Stimulated activated CD8-positive, alpha-beta memory T cell treated with anti-CD3 and anti-CD28 coated beads, Interleukin-4, amount 100 ng/mL, for 4 hours (primary cell): ENCODE measurements at places on chromosomes 2 and 18.

DNA sequence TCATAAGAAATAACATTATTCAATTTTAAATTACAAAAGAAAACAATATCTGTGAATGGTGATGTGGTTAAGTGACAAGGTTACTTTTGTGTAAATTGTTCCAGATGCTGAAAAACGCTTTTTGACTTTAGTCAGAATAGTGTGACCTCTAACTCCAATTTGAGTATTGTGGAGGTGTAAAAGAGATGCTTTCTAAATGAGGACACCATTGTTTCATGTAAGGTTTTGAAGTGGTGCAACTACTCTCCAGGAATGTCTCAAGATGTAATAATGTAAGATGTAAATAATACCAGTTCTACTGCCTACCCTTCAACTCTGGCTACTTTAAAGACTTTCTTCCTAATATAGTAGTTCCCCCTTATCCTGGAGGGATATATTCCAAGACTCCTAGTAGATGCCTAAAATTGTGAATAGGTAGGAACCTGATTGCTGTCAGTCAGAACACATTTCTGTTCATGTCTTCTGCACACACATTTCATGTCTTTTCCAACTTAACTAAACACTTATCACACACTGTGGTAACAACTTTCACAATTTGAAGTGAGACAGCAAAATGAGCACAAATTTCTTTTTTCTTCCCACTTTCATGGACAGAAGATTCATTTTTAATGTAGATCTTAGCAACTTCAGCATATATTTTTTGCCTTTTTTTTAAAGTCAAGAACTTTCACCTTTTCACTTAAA is 39.1 kb upstream of the PPP1R1C start:
- DNase-seq: no peak

GRCh38 chr2:128692895-128693742 is 374.5 kb upstream of the HS6ST1 start:
- DNase-seq: no peak

GRCh38 chr18:48740851-48741485 is 202.1 kb downstream of the CTIF start:
- DNase-seq: no peak

GRCh38 chr2:160275656-160276055 is 75.6 kb upstream of the ITGB6 start:
- DNase-seq: no peak

DNA sequence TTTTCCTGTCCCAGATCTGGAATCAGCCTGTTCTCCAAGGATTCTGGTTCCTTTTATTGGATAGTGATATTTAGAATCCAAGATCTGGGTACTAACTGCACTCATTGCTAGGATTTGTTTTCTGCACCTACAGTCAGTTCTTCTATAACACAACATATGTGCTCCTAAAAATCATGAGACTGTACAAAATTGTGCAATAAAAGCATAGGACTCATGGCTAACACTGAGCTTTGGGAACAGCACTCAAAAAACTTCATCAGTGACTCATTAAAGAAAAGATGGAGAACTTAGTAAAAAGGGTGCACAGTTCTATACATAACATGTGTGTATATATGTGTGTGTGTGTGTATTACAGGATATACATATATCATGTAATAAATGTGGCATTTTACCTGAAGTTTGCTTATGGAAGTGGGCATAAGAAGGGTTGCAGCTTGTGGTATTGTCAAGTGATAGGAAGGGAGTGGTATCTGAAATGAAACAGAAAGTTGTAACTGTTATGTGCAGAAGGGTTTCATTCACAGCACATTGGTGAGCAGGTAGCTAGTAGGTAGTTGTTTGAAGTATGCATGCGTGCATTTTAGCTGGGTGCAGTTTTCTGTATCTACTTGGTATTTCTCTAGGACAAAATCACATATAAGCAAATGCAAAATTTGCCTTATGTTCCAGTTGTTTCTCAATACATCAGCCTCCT is 5.9 kb upstream of the SCYGR2 start:
- DNase-seq: no peak

DNA sequence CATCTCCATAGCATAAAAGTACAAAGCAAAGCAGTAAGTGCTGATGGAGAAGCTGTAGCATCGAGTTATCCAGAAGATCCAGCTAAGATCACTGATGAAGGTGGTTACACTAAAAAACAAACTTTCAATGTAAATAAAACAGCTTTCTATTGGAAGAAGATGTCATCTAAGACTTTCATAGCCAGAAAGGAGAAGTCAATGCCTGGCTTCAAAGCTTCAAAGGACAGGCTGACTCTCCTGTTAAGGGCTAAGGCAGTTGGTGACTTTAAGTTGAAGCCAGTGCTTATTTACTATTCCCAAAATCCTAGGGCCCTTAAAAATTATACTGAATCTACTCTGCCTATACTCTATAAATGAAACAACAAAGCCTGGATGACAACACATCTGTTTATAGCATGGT is 44.0 kb downstream of the METTL8 start:
- DNase-seq: no peak

GRCh38 chr2:446303-446874 is 158.5 kb upstream of the ALKAL2 start:
- no peak for DNase-seq

DNA sequence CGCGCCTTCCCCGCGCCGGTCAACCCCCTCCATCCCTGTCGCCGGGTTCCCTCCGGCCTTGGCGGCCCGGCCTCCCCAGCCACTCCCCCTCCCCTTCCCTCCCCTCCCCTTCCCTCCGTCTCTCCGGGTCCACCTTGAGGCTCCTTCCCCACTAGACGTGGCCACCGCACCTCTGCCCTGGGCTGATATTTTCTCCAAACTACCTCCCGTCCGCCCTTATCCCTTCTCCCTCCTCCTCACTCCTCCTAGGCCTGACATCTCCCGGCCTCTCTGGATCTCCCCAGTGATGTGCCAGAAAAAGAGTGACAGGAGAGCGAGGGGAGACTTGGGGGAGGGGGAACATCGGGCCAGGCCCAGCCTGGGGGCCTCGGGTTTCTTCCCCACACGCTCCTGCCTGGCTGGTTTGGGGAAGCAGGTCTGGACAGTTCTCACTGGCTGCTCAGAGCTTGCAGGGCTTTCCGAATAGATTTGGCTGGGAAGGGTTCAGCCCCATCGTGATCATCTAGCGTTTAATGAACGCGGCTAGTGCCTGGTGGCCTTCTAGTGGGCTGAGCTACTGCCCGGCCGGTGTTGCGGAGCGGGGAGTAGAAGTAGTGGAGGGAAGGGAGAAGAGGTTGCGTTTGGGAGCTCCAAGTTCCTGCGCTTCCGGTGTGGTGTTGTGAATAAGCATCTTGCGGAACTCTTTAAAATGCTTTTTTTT is 641 bp downstream of the MAPRE3 start:
- DNase-seq: no peak

DNA sequence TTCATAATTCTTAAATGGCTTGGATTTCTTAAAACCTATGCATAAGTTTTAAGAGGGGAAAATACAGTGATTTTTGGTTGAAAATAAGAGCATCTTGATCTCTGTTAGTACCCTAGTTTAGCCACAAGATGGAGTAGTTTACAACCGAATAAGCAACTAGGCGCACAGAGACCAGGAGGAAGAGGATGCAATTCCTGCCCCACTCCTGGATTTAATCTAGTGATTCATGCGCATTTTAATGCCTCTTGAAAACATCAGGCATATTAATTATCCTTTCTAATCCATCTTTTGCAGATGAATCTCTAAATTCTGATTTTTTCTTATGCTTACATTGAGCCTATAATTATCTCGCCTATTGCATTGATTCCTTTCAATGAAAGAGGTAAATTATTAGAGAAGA is 76.7 kb downstream of the MRPS9 start:
- DNase-seq: no peak

- no peak for DNase-seq
Observed at GRCh38 chr2:186862869-186863709, 14.1 kb upstream of the ZSWIM2 start.

- DNase-seq: no peak
Observed at GRCh38 chr18:48475635-48476549, 62.9 kb upstream of the CTIF start.

GRCh38 chr2:138724729-138725459 is 55.3 kb downstream of the NXPH2 start:
- DNase-seq: no peak

- DNase-seq: peak; percentile 32
Observed at GRCh38 chr2:143128681-143129580, at the start of gene ARHGAP15. Gene ARHGAP15 (plus strand): TSS chr2:143129419.

GRCh38 chr18:57915865-57916582 is 112.9 kb upstream of the ATP8B1 start:
- DNase-seq: no peak
